ENCODE measurements at places on chromosomes 5 and 9.

- DNase-seq: no peak
Observed at GRCh38 chr5:108615216-108615615, 132.5 kb upstream of the FER start.

GRCh38 chr9:13444245-13445102 lies 165.0 kb upstream of the MPDZ start:
- DNase-seq: no peak

DNA sequence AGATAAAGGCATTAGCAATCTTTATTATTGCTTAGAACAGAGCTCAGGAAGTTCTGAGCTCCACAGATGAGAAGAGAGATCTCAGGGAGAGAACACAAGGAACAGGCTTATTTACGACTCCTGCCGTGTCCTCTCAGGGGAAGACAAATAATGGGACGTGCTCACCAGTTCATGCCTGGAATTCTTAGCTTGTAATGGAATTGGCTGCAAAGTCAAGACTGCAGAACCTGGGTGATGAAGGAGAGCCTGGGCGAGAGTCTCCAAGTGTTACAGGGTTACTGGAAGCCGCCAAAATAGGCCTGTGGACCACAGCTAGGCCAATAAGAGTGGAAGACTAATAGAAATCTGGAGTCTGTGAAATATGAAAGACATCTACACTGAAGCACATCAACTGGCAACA lies 174.5 kb upstream of the ADAMTSL1 start:
- no peak for DNase-seq

GRCh38 chr5:178786859-178787499 lies 56.5 kb upstream of the ZNF354A start:
- no peak for DNase-seq
